Right renal pelvis (tissue), 4 donors: ENCODE measurements at places on chromosomes 2 and 18. TPM values are rescaled to one million over a fixed set of nuclear protein-coding genes. Genes with fewer than 3 reads are reported as not detected.

- DNase-seq: no peak
Measured at GRCh38 chr2:231050018-231050901, 6.4 kb upstream of the PSMD1 start.

DNA sequence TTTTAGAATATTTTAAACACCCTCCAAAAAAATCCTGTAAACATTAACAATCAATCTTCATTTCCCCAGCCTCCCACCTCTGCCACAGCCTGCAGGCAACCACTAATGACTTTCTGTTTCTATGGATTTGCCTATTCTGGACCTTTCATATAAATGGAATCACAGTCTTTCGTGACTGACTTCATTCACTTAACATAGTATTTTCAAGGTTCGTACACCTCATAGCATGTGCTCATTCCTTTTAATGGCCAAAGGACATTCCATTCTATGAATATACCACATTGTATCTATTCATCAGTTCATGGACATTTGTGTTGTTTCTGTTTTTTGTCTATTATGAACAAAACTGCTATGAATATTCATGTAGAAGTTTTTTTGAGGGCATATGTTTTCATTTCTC lies 48.5 kb downstream of the NAT8 start:
- no peak for DNase-seq

DNA sequence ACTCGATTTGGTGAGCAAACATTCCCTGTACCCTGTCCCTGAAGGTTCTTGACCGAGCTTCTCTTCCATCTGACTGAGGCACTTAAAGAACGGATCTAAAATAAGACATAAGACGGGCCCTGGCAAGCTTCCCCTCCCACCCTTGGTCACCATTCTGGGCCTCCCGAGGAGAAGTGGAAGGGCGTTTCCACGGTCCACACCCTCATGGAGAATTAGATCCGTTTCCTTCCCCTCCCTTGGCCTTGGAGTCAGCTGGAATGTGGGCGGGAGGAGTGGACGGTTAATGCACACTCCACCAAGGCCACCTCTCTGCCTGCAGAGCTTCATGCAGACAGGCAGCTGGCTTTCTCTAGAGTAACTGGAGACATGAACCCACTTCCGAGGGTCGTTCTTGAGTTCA lies 257.3 kb upstream of the APCDD1 start:
- DNase-seq: no peak

- peak; percentile 6 for DNase-seq
Measured at GRCh38 chr2:200677721-200678532, 92.1 kb downstream of the AOX1 start.

GRCh38 chr2:71776227-71776626 lies 322.9 kb downstream of the DYSF start:
- no peak for DNase-seq

GRCh38 chr2:68292108-68292710 lies 27.5 kb downstream of the CNRIP1 start:
- no peak for DNase-seq

DNA sequence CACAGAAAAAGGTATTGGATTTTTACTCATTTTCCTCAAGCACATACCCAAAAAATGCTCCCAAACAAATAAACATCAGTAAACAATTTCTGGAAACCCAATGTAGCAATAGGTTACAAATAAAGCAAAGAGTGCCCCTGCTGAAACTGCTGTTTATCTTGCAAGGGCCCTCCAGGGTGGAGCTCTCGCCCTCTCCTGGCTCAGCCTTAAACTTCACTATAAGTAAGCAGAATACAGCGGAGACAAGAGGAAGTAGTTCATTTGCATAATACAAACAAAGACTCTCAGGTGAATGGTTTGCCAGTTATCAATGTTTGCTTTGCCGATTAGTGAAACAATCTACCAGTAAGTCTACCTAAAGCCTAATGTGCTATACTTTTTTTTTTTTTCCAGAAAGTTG lies 437.6 kb downstream of the DLGAP1 start:
- DNase-seq: no peak

DNA sequence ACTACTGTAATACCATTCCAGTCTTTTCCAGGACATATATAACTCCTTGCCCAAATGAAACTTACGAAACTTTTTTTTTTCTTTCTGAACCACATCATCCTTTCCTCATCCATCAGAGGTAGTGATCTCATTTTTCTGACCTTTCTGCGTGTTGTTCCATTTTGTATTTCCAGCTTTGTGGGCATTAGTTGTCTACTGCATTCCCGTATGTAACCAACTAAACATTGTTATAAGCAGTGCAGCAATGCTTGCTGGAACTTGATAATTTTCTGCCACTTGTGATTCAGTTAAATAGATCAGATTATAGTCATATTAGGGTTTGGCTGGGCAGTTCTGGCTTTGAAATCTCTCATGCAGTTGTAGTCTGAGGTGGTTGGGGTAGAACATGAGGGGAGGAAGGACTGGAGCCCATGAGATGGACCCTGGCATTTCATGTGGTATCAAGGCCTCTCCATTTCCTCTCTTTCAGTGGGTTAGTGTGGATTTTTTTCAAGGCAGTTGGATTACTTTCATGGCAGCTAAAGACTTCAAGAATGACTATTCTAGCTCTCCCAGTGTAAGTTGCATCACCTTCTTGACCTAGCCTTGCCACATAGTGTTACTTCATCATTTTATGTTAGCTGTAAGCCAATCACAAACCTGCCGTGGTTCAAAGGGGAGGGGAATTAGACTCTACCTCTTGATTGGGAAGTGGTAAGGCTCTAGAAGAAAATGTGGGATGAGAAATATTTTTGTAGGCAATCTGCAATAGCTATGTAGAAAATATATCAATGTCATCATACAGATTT lies 80.5 kb downstream of the EHBP1 start:
- DNase-seq: no peak

- DNase-seq: no peak
Measured at GRCh38 chr2:222733846-222734702, 62.6 kb downstream of the MOGAT1 start.

DNA sequence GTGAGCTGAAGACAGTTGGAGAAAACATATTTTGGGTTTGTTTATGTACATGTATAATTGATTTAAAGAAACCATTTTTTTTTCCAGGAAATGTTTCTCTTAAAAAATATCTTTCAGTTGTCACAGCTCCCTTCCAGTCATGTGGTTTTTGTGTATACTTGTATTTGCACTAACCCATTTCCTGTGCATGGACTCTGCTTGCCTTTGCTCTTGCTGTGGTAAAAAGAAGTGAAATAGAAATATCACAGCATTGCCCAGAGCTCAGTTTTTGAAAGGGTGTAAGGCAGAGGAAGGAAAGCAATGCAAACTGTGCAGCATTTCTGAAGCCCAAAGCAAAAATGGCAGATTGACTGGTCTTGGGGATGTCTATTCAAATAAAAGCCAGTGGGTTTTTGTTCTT lies 10.4 kb upstream of the DOCK10 start:
- DNase-seq: no peak

DNA sequence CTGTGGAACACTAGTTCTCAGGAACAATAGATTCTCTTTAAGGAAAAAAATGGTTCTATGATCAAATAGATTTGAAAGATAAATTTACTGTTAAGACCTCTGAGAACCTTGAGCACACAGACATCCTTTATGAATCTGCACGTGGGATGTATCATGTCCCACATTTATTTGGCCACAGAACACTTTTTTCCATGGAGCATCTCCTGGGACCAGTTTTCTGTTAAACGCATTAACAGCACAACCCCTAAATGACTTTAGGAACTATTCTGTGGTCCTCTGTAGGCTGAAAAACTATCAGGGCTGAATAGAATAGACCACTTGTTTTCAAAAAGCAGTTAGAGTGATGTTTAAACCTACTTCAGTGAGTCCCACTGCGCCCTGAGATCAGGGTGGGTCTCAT lies 132.2 kb upstream of the PID1 start:
- DNase-seq: no peak

GRCh38 chr2:199282309-199282708 lies 175.4 kb downstream of the SATB2 start:
- DNase-seq: no peak

GRCh38 chr2:38886063-38886462 lies 3.6 kb upstream of the ARHGEF33 start:
- DNase-seq: no peak

- no peak for DNase-seq
Measured at GRCh38 chr2:169363560-169364150, 1.3 kb upstream of the LRP2 start.

- DNase-seq: no peak
Measured at GRCh38 chr2:39468579-39469451, 31.7 kb upstream of the MAP4K3 start.

DNA sequence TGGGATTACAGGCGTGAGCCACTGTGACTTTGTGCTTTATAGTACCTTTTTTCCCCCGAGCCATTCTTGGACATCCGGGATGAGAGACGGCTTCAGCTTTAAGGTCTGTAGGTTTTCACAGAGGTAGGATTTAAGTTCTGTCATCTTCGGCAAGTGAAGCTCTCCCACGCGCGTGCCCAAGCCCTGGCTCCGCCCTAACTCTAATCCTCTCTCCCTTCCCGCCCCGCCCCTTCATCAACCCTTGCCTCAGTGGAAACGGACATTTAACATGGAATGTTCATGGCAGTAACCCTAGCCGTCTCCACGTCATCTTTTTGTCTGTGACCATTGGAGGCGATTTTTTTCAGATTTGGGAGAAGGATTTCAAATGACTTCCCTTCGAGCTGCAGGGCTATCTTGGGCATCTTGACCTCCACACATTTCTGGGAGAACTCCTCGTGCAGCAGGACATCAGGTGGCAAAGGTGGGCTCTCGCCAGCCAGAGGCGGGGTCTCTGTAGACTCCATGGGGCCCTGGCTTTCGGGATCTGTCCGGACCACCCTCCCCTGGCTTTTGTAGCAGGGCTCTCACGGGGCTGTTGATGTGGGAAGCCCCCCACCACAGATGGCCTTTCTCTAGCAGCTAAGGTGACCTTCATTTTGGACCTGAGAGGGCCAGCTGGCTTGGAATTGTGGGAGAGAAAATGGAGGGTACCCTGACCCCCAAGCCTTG lies 6.8 kb downstream of the COLEC11 start:
- no peak for DNase-seq

GRCh38 chr2:215367662-215368492 lies 56.0 kb downstream of the ATIC start:
- DNase-seq: no peak

GRCh38 chr2:359047-359446 lies 71.2 kb upstream of the ALKAL2 start:
- no peak for DNase-seq

- no peak for DNase-seq
Measured at GRCh38 chr18:34661464-34662087, 48.5 kb upstream of the DTNA start.

- DNase-seq: no peak
Measured at GRCh38 chr2:181170256-181170655, 189.9 kb downstream of the UBE2E3 start.

DNA sequence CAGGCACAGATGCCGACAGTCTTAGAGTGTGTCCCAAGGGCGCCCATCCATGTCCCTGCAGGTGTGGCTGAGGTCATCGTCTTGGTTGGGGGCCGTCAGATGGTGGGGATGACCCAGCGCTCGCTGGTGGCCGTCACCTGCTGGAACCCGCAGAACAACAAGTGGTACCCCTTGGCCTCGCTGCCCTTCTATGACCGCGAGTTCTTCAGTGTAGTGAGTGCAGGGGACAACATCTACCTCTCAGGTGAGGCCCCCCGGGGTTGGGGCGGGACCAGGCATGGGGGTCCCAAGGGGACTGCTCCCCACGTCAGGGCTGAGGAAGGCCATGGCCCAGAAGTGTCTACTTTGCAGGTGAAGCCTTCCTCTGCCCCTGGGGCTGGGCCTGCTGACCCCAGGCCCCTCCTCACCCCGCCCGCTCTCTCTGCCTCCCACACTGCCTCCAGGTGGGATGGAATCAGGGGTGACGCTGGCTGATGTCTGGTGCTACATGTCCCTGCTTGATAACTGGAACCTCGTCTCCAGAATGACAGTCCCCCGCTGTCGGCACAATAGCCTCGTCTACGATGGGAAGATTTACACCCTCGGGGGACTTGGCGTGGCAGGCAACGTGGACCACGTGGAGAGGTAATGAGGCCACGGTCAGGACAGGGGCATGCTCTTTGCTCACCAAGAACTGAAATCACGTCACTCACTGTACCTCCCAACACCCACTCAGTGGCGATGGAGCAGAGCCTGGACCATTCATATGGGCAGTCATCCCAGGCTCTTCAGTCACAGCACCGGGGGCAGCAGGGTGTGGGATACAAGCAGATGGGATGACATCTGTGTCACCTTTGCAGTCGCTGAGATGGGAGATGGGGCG lies 230.8 kb downstream of the ATAD2B start:
- DNase-seq: no peak

DNA sequence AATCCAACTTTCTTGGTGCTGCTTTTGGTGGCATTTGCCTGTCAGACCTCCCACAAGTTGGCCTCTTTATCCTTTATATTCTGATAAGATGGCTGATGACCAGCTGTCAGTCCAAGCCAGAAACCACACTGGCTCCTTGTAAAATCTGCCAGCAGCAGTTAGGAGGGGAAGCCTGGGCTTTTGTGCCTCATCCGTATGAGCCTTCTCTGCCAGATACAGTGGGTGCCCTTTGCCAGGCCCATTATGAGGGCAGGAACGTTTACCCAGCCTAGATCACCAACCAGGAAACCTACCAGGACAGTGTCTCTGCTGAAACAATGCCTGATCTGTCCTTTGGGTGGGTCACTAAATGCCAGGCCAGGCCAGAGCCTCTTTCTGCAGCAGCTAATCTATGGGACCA lies 202.9 kb upstream of the SP5 start:
- DNase-seq: no peak

DNA sequence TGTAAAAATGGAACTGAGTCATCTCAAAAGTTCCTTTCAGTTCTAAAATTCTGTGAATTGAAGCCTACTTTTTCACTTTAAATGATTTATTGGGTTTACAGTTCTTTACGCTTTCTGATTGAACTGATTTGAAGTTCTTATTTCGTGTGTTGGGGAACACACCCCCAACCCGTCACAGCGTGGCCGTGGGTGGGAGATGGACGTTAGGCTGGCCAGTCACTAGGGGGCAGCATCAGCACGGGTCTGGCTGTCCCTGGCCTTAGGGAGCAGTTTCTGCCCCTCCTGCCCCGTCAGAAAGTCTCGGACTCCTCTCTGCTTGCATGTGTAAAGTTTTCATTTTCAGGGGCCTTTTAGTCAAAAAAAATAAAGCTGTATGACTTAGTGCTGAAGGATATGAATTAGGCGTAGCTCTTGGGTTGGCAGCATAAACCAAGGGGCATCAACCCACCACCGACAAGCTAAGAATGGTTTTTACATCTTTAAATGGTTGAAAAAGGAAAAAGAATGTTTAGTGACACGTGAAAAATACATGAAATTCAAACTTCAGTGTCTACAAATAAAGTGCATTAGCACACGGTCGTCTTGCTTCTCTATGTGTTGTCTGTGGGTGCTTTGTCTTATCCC lies 63.4 kb downstream of the ZCCHC2 start:
- peak; percentile 56 for DNase-seq

GRCh38 chr2:36352701-36353100 lies 2.9 kb upstream of the CRIM1 start:
- no peak for DNase-seq

The ITGA4 gene
- 30.8 TPM for polyA plus RNA-seq

The ALLC gene
- not detected for polyA plus RNA-seq

The ASB18 gene
- polyA plus RNA-seq: 0.06 TPM

The ZNF396 gene
- 6.1 TPM for polyA plus RNA-seq

The ABCG8 gene
- polyA plus RNA-seq: 1.1 TPM

The NPPC gene
- 0.71 TPM for polyA plus RNA-seq
